ENCODE measurements at places on chromosomes 1 and 21.

DNA sequence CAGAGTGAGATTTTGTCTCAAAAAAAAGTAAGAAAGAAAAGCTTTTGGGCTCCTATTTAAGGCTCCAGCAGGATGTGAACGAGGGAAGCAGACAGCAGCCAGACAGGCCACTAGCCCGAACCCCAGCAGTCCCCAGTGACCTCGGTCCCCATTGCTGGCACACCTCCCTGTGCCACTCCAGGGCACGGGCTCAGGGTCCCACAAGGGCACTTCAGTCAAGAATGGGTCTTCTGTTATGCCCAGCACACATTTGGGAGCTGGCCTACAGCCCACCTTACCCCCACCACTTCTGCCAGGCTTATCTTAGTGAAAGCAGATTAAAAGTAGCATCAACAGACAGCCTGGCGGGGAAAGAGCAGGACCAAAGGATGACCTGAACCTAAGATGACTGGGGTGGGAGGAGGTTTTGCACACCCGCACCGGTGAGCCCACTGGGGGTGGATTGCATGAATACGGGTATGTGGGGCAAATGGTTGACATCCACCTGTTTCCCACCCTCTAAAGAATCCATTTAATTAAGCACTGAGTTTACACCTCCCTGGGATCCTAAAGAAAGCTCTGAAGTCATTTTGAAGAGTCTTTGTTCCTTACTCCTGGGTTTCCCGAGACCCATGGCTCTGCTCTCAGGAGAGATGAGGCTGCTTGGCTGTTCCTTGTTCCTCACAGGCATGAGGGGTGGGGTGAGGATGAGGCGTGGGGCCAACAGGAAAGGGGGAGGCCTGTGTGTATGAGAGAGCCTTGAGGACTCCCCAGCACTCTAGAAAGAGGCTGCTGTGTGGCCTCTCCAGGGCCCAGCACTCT lies 4.7 kb downstream of the CHI3L1 start:
- no peak for DNase-seq

DNA sequence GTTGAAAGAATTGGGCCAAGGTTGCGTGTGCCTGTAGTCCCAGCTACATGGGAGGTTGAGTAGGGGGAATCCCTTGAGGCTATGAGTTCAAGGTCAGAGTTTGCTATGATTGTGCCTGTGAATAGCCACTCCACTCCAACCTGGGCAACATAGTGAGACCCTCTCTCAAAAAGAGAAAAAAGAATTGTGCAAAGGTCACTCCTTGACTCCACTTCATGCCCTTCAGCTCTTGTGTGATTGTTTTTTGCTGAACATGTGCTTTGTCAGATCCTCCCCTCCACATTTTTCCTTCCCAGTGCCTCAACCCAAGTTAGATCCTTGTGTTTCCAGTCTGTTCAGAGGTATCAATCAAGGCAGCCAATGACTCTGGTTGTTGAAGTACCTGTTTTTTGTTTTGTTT lies 8.5 kb downstream of the TXNIP start:
- DNase-seq = no peak

DNA sequence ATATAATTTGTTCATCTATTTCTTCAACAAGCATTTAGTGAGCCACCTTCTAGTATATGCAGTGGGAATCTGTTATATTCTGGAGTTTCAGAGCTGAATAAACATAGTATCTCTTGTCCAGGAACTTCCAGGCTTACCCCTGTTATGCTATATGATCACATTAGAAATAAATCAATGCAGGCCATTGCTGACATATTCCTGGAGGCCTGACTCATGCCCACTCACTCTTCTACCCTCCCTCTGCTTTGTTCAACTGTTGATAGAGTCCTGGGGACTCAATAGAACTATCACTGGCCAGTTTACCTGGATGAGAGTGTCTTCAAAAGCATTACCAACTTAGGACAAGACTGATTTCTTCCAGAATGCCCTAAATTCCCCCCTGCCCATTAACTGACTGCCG lies 29.3 kb upstream of the SRSF10 start:
- DNase-seq = no peak

DNA sequence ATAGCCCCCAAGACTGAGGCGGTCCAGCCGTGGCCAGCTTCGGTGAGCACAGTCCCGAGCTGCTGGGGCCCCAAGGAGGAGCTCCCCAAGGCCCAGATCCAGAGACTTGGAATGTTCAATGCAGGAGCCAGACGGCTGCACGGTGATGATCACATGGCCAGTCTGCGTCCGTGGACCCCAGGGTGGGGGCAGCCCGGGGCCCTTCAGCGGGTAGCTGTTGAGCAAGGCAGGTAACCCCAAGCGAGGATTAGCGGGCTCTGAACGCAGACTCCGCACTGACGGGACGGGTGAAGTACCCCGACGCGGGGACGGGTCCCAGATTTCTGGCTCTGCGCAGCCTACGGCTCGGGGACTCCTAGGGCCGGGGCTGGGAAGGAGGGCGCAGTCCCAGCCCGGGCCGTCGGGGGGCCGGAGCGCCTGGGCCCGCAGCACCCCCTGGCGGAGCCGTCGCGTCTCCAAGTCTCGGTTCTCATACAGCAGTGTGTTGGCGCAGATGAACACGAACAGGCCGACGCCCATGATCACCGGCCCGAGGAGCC lies 2.7 kb downstream of the TMEM200B start:
- DNase-seq = peak; percentile 33

DNA sequence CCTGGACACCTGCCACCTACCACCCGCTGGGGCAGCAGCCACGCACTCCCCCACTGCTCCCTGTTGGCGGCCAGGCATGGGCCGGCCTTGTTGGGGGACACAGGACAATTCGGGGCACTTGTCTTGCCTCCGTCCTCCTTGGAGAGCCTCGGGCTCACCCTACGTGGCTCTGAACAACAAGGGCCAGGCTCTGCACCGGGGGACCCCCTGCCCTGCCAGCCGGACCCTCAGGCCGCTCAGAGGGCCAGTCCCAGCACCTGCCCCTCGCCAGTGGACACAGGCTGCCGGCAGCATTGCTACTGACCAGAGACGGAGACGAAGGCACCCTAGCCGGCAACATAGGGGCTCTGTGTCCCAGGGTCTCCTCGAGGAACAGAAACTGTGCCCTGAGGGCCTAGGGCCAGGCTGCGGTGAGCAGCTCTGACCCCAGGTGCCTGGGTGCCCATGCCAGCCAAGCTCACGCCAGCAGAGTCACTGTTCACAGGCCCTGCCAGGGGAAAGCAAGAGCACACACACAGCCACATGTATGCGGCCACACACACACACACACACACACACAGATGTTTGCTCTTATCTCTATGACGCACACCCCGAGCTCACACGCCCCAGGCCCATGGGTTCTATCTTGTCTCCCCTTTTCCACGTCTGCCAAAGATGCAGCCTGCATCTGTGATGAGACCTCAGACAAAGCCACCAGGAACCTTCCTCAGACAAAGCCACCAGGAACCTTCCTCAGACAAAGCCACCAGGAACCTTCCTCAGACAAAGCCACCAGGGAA lies 45.9 kb downstream of the MORN1 start:
- DNase-seq = no peak

DNA sequence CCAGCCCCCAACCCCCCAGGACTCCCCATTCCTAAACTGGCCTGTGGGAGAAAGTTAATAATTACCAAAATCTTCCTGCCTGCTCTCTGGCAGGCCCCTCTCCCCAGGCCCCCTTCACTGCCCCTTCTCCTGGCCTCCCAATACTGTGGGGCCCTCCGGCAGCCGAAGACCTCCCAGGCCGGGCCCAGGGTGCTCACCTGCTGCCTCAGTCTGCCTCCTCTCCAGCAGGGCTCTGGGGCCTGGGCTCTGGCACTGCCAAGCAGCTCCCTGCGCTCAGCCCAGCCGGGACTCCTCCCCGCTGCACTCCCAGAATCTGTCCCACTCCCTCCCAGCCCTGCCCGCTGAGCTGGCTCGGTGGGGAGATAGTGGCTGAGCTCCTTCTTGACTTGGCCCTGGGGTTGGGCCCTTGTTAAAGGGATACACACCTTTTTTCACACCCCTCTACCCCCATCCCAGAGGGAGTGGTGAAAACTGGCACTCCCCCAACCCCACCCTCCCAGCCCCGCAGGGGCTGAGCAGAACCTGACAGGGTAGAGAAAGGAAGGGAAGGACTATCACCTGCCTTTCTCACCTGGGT lies at the start of gene S100A16:
TSS of gene S100A16 (minus strand) at position 383 of the 577 bp plus-strand sequence. CDS start 4,986 bp downstream, outside the sequence.
- no peak for DNase-seq

DNA sequence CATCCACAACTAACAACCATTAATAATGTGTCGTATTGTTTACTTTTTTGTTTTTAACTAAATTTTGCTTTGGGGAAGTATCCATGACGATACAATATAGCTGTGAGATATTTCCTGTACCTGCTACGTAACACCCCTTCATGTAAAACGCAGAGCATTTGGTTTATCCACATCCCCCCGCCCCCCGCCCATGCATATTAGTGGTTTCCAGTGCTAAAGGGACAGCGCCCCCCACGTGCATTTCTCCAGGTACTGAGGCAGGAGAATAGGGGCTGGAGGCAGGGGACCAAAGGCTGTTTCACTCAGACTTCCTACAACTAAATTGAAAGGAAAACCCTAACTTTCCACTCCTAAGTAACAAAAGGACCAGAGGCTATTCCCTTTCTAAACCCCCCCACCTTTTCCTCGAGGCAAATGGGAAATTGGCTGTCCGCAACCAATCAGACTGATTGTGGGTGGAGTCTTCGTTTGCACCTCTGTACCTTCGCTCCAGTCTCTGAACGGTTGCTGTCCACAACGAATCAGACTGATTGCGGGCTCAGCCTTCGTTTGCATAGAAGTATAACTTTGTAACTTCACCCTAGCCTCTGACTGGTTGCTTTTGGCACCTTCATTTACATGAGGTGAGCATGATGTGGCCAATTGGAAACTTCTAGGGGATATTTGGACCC lies 12.2 kb upstream of the RIPK4 start:
- DNase-seq = no peak

DNA sequence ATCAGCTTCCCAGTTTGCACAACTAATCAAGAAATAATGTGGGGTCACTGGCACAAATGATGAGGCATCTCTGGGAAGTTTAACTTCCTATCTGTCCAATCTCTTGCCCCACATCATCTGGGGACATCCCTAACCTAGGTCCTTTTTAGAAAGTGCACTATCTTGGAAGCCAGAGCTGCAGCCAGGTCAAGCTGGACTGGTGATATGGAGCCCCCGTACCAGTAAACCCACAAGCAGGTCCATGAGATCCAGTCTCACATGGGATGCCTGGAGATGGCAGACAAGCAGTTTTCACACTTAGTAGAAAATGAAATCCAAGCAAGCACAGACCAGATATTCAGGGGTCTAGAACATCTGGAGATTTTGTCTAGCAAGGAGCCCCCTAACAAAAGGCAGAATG lies 27.5 kb upstream of the BSDC1 start:
- no peak for DNase-seq
